Urinary bladder (tissue), 4 donors: ENCODE measurements at places on chromosomes 12 and 14. TPM values are rescaled to one million over a fixed set of nuclear protein-coding genes. Genes with fewer than 3 reads are reported as not detected.

Gene PLCZ1
- not detected for total RNA-seq

- no peak for DNase-seq
Measured at GRCh38 chr12:131565267-131566015, 145.4 kb upstream of the SFSWAP start.

GRCh38 chr12:10155966-10156365 lies 16.0 kb downstream of the OLR1 start:
- DNase-seq: no peak

DNA sequence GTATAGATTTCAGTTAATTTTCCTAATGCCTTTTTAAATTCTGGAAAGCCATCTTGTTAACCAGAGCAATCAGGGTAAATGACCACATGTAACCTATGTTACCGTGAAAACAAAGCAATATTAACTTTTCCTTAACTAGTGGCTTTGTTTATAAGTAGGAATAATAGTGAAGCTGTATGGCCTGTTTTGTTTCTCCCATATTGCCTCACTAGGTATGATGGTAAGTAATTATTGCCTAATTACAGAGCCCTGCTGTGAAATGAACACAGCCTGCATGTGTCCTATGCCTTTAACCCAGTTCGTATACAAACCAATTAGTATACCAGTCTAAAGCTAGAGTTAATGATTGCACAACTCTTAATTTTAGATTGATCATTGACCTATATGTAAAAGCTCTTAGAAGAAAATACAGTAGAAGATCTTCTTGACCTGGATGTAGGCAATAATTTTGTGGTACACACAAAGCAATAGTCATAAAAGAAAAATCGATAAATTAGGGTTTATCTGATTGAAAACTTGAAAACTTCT lies 249.9 kb downstream of the CCDC91 start:
- DNase-seq: no peak

DNA sequence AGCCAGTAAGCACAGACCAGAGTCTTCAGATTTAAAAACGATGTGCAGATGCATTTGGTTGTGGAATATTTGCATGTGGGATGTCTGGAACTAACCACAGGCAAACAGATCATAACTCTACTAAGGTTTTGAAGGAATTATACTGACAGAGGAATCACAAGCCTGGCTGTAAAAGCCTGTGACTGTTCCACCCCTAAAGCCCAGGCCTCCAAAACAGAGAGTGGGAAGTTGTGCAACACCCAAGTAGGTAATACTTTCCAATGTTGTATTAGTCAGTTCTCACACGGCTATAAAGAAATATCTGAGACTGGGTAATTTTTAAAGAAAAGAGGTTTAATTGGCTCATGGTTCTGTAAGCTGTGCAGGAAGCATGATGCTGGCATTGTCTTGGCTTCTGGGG lies 68.1 kb upstream of the DCD start:
- no peak for DNase-seq

GRCh38 chr14:105476831-105477659 lies 2.4 kb downstream of the CRIP2 start:
- DNase-seq: no peak

Gene BDKRB1
- total RNA-seq: 3.0 TPM

DNA sequence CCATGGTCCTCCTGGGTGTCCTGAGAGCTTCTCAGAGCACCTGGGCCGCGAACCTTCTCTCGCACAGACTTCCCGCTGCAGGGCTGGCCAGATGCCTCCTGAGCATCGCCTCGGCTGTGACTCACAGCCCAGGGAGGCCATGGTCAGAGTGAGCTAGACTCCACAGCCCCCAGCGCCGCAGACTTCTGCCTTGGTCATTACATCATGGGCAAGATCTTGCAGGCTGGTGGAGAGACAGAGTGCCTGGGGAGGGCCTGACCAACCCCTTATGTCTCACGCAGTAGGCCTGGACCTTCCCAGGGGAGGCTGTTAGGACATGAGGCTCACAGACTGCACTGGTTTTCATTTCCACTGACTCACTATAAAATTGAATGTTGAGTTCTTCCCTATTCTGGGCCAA lies 41.8 kb downstream of the SMOC1 start:
- DNase-seq: no peak

Gene GLIPR1L1
- not detected for total RNA-seq

- DNase-seq: no peak
Measured at GRCh38 chr14:99325016-99325415, 53.0 kb upstream of the BCL11B start.

Gene P3H3
- 40.1 TPM for total RNA-seq

Gene AMN1
- total RNA-seq: 21.4 TPM
